T-helper 9 cell (primary cell): ENCODE measurements at places on chromosomes 3 and 15.

DNA sequence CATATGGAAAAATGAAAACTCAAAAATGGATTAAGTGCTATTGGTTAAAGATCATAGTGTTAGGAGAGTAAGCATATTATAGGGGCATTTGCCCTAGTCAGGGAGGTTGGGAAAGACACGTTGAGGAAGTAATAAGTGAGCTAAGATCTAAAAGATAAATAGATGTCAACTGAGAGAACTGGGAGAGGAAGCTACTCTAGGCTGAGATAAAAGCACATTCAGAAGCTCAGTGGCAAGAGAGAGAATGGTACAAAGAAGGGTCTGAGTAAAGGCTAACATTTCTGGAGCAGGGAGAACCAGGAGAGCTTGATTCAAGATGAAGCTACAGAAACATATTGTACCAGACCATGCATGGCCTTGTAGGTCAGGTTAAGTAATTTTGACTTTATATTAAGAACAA, 63.9 kb downstream of the TRPC1 start:
- no peak for DNase-seq

GRCh38 chr15:31440754-31441311, 114.2 kb downstream of the KLF13 start:
- no peak for DNase-seq

DNA sequence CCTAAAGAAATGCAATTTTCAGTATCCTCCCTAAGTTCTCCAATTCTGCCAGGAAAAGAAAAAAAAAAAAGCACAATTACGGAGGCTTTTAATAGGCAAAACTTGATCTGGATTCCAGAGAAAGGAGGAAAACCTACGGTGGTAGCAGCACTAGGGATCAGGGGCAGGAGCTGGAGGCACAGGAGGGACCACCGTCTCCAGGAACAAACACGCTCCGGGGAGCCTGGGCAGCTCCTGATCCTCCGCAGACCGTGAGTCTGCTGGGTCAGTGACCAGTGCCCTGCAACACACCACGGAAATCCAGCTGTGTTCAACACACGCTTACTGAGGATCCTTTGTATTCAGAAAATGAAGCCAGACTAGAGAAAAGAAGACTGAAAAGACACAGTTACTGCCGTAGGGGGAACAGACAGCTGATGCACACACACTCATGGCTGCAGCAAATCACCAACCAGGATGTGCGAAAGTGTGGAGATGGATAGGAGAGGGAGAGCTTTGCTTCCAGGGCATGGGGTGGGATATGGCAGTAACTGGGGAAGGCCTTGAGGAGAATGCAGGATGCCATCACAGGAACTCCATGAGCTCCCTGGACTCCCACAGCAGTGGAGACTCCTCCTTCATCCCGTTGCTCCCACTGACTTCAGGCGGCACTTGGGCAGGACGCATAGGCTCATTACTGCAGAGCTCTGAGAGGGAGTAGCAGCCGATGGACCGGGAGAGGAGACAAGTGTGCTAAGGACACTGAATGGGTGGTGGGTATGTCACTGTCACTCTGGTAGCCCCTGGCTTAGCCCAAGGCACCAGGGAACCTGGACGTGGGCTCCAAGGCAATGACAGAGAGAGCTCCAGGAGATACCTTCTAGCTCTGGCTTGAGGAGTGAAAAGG, 167.0 kb downstream of the ATP10A start:
- no peak for DNase-seq

DNA sequence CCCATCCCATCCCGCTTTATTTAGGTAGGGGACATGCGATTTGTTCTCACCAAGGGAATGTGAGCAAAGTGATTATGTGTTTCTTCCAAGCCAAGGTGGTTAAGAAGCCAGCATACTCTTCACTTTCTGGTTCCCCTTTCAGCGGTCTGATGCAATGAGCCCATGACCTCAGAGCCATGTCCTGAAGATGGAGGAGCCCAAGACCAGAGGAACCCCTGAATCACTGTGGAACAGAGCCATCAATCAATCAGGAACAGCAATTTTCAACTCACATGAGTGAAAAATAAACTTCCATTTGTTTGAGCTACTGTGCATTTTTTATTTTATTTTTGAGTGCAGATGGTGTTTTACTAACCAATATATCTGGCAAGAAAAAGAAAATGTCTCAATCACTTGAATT, 10.8 kb downstream of the THRB start:
- DNase-seq: no peak

DNA sequence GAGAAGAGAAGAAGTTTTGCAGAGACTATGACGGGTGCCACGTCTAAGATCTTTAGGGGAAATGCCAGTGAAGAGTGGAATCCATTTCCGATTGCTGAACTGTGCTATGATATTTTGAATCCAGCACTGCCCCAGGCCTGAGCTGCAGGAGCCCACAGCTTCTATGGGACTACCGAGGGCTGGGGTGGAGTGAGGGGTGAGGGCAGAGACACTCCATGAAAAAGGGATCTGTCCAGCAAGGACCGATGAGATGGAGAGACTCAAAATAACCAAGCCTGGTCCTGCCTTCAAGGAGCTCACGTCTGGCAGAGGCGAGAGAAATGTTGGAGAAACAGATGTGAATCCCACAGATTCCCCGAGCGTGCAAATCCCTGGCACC, 79.8 kb upstream of the MEF2A start:
- no peak for DNase-seq

GRCh38 chr3:177565981-177566380, 368.7 kb upstream of the TBL1XR1 start:
- no peak for DNase-seq

DNA sequence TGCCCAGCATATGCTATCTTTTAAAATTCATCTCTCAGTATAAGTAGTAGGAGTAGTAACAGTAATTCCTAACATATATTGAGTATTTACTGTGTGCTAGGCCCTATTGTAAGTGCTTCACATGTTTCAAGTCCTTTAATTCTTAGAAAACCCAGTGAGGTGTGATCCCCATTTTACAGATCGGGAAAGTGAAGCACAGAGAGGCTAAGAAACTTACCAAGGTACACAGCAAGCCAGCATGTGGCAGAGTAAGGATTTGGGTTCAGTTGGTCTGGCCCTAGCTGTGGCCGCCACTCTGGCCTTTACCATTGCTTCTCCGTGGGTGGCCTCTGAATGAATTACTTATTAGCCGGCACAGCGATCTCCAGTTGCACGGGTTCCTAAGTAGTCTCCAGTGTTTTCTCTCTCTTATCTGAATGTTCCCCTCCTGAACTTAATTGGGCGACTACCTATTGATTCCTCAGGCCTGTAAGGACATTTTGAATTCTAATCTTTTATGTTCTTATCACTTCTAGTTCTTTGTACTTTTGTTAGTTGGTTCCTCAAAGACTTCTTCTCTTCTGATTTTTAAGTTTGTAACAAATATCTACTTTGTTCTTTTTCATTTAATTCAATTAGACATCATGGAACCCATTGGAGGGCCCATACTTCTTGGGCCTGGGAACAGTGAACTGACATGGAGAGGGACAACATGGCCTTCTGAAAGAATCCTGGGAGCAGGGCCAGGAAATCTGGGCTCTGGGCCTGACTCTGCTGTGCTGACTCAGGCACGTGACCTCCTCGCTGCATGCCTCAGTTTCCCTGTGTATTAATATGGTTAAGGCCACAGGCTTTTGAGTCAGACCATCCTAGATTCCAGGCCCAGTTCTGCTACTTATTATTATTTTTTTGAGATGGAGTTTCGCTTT, 11.6 kb downstream of the CLCN2 start:
- no peak for DNase-seq

DNA sequence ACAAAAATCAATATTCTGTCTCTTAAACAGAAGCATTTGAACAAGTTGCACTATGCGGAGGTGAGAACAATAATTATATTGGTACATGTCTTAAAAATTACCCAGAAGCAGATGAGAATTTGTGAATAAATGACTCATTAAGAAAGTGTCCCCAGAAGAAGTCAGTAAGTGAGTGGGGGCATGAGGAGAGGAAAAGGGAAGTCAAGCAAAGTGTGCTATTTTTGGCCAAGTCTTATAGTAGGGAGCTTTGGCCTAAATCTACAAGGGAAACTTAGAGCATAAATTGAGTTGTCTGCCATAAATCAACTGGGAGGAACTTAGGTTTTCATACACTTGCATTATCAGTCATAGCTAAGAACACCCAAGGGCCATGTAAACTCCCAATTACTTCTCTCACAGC, 86.9 kb upstream of the SATB1 start:
- DNase-seq: no peak

DNA sequence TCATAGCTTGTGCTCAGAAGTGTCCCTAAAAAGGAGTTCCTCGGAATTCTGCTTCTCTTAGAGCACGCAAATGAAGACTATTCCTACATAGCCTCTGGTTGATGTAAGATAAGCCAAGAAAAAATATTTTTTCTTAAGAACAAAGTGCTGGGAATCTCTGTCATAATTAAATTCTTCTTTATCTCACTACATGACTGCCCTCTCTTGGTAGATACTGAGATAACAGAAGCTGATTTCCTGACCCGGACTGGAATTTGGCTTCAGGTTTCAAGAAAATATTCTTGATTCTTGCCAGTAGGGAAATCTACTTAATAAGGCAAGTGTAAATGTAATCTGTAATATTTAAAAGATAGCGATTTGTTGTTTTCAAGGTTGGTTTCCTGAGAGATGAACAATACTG, 31.3 kb upstream of the SETMAR start:
- no peak for DNase-seq

DNA sequence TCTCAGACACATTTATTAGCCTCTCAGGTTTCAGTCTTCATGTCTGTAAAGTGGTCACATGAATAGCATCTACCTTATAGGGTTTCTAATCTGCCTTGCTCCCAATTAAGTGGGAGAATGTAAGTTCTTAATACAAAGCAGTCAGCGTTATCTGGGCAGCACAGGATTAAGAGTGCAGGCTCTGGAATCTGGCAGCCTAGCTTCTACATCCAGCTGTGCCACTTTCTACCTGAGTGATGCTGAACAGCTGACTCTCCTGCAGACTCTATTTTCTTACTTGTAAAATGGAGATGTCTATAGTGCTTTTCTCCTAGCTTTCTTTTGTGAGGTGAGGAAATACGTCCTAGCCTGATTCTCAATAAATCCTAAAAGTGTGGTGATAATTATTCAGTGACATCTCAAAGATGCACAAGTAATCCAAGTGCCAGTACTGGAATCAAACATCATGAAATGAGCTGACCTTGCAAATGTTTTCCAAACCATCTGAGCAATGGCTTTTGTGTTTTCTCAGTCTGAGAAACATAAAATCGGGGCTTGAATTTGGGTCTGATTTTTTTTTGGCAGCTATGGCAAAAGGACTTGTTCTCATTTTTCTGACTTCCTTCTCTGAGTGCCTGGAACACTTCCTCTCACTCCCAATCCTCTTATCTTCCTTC, 232.2 kb upstream of the FEZF2 start:
- no peak for DNase-seq

- no peak for DNase-seq
Measured at GRCh38 chr15:80635953-80636352, 59.2 kb upstream of the ABHD17C start.

DNA sequence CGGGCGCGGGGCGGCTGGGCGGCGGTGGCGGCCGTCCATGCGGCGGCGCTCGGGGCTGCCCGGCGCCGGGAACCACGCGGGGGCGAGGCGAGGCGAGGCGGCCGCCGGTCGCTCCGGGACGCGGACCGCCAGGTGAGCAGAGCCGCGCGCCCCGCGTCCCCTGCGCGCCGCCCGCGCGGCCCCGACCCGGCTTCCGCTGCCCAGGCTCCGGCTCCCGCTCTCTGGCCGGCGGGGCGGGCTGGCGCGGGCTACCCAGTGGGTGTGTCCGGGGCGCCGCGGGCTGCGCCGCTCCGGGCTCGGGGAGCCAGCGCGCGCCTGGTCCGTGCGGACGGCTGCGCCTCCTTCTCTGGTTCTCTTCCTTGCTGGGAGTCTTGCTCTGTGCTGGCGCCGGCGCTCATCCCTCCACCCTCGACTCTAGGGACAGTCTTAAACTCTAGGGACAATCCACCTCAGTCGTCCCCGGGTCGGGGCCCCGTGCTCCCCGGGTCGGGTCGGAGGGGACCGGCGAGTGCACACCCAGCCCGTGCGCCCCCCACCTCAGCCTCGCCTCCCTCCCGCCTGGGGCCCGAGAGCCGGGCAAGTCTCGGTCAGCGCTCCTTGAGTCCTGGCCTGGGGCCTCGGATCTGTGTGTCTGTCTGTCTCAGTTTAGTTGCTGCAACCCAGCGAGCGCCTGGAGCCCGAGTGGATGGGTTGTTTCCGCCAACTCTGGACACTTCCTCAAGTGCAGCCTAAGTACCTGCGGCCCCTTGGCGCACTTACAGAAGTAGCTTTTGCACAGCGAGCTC, 488 bp downstream of the THSD4 start:
- no peak for DNase-seq

GRCh38 chr3:129228891-129229585, 20.4 kb upstream of the COPG1 start:
- DNase-seq: no peak

GRCh38 chr3:170154569-170155143, 26.9 kb downstream of the PHC3 start:
- no peak for DNase-seq

GRCh38 chr15:29472901-29473445, 203.4 kb upstream of the NSMCE3 start:
- no peak for DNase-seq

GRCh38 chr3:4845882-4846281, 133.4 kb upstream of the BHLHE40 start:
- no peak for DNase-seq

GRCh38 chr15:42650208-42651066, 75.0 kb downstream of the STARD9 start:
- DNase-seq: peak; percentile 3

DNA sequence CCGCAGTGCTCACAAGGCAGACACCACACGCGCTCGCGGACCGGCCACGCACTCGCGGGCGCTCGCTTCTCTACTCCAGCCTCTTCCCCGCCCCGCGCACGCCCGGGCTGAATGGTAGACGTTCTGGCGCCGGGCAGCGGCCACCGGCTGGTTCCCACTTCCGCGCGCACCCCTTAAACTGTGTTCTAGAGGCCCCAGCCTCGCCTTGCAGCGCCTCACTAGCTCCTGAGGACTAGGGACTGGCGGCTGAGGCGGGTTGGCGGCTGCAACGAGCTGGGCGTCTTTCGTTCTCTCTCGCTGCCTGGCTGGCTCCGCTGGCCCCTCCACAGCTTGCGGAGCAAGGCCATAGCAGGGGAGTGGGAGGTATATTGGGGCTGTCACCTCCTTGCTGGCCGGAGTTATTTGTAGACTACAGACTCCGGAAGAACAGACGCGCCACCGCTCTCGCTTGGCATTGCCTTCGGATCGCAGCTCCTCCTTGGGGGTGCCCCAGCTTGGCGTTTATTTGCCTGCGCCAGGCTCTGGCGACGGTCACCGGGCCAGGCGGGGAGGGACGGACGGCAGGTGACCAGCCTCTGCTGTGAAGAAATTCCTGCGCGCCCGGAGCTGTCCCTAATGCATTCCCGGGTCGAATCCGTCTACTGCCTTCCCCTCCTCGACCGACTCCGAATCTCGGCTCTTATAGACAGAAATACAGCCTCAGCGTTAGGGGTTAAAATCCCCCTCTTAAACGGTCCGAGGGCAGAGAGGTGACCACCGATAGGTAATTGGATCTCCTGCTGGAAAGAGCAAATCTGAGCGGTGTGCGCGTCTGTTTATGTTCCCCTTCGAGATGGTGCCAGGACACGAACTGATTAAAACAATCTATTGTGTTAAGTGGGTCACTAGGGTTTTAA, 1.3 kb downstream of the GREM1 start:
- DNase-seq: no peak
